Lung microvascular endothelial cell (primary cell): ENCODE measurements at places on chromosomes 2 and 18.

DNA sequence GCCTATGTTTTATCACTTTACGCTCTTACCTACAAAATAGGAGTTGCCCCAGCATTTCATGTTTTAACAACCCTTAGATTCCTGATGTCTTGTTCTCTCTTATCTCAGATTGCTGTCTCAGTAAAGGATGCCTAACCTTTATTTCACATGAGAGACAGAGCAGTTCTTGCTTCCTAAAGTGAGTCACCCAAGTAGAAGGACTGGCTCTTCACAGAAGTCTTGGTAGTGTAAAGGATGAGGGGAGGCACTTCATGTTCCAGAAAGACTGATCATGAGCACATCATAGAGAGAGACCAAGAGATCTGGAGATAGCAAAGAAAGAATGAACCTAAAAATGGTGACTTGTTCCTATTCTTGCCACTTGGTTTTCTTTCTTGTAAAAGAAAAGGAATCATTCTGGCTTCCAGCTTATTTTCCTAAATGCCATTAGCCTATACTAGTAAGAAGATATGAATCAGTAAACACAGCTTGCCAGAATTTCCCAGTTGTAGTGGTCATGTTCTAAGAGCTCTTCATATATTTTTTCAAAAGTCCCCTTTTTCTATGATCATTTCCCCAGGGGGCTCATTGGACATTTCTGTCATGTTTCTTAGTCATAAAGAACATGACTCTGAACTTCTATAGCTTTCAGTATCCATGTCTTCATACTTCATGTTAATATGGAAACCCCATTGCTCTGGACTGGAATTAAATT is 54.9 kb downstream of the MAPRE2 start:
- DNase-seq: no peak

- DNase-seq: peak; percentile 1
These were observed 52.0 kb downstream of the SLC40A1 start for GRCh38 chr2:189528617-189529016.

DNA sequence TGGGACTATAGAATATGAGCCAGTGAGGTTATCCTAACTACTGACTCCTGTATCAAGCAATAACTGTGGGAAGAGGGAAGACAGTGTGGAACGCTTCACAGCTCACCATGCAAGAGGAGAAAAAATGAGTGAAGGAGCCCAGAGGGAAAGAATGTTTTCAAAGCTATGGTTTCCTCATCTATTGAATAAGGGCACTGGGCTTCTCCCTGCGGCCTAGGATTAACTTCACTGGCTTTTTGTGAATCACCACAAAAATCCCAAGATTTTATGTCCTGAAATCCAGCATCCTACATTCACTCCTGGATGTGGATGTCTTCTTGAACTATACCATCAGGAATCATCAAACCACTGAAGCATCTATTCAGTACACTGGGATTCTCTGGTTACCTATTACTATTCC is 44.5 kb upstream of the SP5 start:
- no peak for DNase-seq

DNA sequence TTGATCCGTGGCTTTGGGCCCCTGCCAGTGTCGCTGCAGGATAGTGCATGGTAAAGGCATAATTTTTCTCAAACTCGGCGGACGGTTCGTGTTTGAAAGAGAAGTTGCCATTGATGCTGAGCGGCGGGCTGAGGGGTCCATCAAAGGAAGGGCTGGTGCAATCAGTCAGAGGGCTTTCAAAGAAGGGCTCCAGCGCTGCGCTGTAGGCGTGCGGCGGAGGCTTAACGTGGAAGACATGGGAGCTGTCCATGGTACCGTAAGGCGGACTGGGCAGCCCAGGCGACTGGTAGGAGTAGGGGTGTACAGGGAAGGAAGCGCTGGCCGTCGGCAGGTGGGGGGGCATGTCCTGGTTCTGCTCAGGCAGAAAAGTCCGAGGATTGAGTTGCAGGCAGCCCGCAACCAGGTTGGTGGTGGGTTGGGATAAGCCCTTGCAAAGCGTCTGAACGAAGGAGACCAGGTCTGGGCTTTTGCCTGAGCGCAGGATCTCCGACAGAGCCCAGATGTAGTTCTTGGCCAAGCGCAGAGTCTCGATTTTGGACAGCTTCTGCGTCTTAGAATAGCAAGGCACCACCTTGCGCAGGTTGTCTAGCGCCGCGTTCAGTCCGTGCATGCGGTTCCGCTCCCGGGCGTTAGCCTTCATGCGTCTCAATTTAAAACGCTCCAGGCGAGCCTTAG is 2.3 kb downstream of the NEUROD1 start:
- peak; percentile 81 for DNase-seq

- DNase-seq: no peak
These were observed 876 bp downstream of the CNTNAP5 start for GRCh38 chr2:124025891-124026434.

- no peak for DNase-seq
These were observed 41.6 kb upstream of the ST3GAL5 start for GRCh38 chr2:85930129-85931124.

- peak; percentile 97 for DNase-seq
These were observed at the start of gene PSMD14 for GRCh38 chr2:161308178-161308955. Gene PSMD14 (plus strand): TSS chr2:161308425. CDS start chr2:161318826, 10,401 bp downstream.

- no peak for DNase-seq
These were observed 243.2 kb upstream of the KCNH7 start for GRCh38 chr2:163081754-163082153.

- DNase-seq: no peak
These were observed 4.8 kb downstream of the NEU4 start for GRCh38 chr2:241813644-241814392.

- no peak for DNase-seq
These were observed 67.5 kb downstream of the PDK1 start for GRCh38 chr2:172623249-172623965.

DNA sequence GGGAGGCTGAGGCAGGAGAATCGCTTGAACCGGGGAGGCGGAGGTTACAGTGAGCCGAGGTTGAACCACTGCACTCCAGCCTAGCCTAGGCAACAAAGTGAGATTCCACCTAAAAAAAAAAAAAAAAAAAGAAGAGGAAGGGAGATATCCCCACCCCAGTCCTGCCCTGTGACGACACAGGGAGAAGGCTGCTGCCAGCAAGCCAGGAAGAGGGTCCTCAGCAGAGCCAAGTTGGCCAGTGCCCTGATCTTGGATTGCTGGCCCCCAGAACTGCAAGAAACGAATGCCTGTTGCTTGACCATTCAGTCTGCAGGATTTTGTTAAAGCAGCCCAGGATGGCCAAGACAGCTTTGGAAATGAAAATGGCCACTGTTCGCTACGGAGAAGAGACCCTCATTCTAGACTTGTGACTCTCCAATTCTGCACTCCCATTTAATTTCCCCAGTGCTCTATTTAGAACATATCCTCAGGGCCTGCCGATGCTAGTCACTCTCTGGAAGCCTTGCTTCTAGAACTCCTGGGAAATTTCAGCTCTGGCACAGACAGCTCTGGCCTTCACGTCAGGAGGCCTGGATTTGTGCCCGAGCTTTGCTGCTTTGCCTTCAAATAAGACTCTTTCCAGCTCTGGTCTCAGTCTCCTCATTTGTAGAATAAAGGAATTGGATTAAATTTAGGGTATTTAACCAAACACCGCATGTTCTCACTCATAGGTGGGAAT is 15.7 kb upstream of the AMMECR1L start:
- no peak for DNase-seq

DNA sequence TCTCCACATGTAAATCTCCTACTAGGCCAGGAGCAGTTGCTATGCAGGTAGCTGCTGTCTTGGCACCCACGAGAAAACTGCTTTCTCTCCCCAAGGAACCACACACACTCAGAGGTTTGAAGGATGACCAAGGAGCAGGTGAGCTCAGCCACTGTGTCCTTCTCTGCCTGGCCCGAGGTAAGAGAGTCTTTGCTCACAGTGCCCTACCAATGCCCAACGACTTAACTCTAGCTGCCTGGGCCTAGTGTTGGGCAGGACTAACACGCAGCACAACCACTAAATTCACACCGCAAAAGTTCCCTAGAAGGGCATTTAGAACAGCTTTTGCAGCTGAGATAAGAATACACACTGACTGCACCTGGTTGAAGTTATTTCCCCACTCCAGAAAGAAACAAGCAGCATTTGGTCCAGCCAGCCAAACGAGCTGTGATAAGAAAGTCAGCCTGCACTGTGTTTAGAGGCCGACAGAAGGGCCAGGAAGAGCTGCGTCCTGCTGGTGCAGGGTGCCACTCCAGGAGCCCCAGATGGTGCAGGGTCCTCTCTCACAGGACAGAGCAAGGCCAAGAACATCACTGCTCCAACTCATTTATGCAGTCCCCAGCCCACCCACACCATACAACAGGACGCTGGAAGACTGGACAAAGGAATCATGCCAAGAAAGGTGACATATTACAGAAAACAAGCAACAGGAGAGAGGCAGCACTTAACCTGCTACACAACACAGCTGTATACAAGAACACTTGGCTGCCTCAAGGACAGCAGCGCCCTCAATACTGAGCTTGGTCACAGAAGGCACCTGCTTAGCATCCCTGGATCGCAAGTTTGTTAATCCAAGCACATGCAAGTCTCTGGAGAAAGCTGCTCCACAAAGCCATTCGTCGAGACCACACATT is 12.5 kb downstream of the HDLBP start:
- no peak for DNase-seq

DNA sequence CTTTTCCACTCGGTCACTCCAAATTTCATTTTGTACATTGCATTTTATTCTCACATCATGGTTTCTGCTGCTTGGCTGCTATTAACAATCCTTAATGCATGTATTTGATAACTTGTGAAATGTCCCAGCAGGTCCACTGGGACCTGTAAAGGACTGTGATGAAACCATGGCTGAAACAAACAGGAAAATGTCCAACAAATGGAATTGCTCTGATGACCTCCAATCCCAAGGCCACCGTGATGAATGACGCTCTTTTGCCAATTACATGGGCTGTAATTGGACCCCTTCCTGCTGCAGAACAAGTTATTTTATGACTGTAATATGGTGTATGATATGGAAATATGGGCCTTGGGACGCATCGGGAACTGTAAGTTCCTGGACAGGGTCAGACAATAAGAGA is 224.2 kb upstream of the CXCR4 start:
- DNase-seq: no peak

DNA sequence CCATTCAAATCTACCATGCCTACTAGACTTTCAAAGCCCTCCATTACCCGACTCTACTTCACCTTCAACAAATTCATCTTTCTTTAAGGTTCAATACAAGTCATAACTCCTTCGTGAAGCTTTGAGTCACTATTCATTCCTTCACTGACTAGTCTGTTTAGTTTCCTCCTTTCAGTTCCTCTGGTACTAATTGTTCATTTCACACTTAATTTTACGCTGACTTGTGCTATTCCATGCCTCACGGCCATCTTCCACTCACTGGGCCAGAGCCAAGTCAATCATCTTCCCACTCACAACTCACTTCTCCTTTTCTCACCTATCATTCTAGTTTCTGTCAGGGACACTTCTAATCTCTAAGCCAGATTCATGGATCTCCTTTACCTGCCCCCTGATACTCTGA is 136.2 kb downstream of the MTX2 start:
- DNase-seq: no peak

DNA sequence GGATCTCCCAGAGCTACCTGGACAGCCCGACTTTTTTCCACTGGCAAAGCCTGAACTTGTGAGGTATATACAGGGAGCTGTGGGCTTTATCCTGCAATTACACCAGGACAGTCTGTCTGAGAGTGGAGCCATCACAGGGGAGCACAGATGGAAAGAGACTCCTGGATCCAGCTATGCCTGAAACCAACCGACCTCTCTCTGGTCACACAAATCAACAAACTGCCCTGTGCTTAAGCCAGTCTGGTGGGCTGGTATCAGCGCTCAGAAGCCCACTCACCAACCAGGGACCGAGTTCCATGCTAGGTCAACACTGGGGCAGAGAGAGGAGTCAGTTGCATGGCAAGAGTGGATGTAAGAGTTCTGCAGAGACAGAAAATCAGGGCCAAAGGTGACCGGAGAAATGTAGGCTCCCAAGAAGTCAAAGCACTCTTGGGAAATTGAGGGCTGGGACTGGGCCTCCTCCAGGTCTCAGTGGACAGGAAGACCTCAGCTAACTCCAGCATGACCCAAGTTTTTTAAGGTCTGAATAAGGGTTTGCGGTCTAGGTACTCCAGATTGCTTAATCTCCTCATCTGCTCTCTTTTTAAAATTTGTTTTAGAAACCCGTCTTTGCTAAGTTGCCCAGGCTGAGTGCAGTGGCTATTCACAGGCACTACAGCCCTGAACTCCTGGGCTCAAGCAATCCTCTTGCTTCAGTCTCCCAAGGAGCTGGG is 3.8 kb upstream of the BOK start:
- DNase-seq: no peak

DNA sequence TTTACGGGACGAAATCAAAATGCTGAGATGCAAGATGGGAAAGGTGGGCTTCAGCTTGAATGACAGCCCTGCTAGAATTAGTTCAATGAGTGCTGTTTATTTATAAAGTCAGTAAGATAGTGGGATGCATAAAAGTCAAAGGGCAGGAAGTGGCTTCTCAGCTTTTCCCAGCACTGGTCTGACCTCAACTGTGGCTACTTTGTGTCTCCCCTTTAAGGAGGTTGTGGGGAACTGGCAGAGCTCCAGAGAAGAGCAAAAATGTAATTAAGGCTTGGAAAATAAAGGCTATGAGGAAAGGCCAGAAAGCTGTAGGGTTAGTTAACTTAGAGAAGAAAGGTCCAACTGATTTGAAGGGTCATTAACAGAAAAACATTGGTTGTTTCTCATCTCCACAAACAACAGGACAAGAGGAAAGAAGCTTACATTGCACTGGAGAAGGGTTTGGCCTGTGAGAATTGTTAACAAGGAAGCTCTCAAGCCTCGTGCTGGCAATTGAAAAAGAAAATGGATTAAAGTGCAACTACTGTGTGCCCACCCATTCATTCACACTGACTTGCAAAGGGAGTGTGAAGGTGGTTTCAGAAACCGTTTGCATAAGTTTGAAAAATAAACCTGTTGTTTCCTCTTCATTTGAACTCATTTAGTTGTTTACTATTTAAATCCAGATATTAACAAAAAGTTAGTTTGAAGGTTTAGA is 68.8 kb upstream of the CD28 start:
- DNase-seq: no peak

GRCh38 chr2:182860858-182861257 is 5.6 kb downstream of the FRZB start:
- no peak for DNase-seq

GRCh38 chr2:137689549-137689948 is 274.7 kb upstream of the HNMT start:
- no peak for DNase-seq

DNA sequence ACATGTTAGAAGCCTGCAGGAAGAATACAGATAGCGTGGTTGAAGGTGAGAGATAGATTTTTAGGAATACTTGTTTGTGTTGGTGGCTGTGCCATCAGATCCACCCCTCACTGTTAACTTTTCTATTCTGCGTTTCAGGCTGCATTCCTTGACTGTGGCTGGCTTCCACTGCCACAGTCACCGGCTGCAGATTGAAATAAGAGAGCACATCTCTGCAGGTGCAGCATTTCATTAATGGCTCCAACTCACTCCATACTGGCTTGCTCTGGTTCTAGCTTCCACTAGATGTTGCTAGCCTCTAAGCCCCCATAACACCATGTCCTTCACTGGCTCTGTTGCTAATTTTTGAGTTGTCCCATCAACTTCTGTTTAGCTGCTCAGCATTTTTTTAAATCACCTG is 286.5 kb downstream of the CPS1 start:
- no peak for DNase-seq
